ENCODE measurements at places on chromosomes 1 and 21.

- DNase-seq = no peak
Observed at GRCh38 chr1:61244114-61244513, 161.8 kb downstream of the NFIA start.

DNA sequence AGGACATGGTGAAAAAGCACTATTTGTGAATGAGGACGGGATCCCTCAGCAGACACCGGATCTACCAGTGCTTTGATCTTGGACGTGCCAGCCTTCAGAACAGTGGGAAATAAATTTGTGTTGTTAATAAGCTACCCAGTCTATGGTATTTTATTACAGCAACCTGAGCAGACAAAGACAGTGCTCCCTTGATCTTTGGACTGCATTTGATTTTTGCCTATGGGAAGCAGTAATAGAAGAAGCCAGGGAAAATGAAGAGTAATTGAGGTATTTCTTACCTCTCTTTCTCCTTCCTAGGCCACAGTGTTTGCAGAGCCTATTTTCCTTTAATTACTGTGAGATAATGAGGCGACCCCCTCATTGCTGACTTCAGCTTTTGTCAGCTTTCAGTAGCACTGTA lies 87.9 kb downstream of the PDE4B start:
- DNase-seq = no peak

- DNase-seq = no peak
Observed at GRCh38 chr1:205301205-205301821, 20.2 kb downstream of the NUAK2 start.

GRCh38 chr1:115656461-115657077 lies 14.8 kb downstream of the VANGL1 start:
- no peak for DNase-seq

- peak; percentile 63 for DNase-seq
Observed at GRCh38 chr21:34887725-34888568, 161.2 kb downstream of the RUNX1 start.

- no peak for DNase-seq
Observed at GRCh38 chr1:206955476-206956451, 9.5 kb upstream of the PIGR start.

DNA sequence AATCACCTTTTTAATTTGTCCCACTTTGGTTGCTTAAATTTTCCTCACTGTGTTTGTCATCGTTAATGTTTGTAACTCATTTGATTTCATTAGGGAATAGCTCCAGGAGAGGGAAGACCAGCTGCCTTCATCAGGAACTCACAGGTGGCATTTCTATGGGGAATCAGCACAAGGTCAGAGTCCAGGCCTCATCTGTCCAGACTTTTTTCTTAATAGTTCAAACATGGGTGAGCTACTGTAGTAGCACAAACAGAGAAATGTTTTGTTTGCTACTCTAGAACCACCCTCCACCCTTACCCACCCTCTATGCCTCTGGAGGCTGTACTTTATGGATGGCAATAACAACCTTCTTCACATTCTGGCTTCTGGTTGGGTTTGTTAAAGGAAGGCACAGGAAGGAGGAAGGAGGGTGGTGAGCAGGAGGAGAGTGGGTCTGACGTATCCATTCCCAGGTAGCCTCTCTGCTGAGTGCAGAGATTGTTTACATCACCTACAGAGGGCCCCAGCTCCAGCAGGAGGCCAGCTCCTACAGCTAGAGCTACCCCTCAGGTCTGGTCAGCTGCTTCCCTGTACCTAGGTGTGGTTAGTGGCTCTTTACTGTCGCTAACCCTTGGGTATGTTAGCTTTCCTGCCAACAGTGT lies 8.1 kb upstream of the TEDDM1 start:
- DNase-seq = no peak

DNA sequence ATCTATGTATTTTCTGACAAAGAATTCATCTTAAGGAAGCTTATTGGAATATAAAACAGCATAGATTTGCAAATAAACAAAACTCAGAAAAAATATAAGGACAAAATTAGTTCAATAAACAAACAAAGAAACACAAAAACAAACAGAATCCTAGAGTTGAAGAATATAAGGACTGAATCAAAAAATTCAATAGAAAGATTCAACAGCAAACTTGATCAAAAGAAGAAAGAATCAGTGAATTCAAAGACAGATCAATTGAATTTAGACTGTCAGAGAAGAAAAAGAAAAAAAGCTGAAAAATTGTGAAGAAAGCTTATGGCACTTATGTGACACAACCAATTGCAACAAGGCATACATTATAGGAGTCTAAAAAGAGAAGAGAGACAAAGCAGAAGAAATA lies 770.0 kb upstream of the RGS18 start:
- DNase-seq = no peak

DNA sequence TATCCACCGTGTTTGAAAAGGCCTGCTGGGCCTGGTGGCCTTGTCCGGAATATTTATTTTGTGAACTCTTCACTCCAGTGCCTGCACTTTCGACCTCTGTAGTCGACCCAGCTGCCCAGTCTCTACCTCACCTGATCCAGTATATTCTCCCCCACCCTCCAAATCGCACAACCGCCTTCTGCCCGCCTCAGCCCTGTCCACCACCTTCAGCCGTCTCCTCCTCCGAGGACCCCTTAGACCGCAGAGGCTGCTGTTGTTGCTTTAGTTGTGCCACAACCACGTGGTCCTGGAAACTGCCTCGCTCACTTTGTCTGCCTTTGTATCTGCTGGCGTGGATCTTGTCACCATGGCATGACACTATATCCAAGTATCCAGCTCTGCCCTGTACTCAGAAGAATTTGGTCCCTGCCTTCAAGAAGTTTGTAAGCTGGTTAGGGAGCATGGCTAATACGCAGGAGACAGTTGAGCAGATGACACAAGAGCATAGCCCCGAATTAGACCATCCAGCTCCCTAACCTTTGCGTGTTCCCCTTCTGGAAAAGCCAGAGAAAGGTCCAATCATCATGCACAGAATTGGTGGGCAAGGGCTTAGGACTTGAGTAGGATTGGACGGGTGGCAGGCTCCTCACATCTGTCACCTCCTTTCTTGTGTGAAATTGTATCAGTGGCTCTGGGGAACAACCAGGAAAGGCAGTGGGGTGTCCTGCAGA lies 1.5 kb downstream of the PHGDH start:
- DNase-seq = no peak

DNA sequence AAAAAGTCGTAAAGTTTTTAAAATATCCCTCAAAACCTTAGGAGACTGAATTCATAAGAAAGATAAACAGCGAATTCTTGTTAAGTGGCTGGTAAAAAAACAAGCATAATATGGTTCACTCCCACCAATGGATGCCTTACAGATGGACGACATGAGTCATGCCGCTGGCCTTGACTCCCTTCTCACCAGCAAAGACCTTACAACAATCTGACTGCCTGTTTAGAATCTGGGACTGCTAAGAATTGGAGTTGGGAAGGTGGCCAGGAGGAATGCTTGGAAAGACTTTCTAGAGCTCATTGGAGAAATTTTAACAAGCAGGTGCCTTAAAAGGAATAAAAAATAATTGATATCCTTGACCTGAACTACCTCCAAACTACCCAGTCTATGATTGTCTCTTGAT lies 206.9 kb upstream of the FMN2 start:
- DNase-seq = no peak

GRCh38 chr1:172417557-172417956 lies 2.9 kb upstream of the C1orf105 start:
- DNase-seq = no peak

- DNase-seq = no peak
Observed at GRCh38 chr1:182611787-182612186, 7.6 kb upstream of the RGS16 start.
